Epithelial cell of esophagus (primary cell): ENCODE measurements at places on chromosomes 13 and 19.

- DNase-seq: peak; percentile 62
Measured at GRCh38 chr19:49331616-49332055, 3.6 kb upstream of the CD37 start.

DNA sequence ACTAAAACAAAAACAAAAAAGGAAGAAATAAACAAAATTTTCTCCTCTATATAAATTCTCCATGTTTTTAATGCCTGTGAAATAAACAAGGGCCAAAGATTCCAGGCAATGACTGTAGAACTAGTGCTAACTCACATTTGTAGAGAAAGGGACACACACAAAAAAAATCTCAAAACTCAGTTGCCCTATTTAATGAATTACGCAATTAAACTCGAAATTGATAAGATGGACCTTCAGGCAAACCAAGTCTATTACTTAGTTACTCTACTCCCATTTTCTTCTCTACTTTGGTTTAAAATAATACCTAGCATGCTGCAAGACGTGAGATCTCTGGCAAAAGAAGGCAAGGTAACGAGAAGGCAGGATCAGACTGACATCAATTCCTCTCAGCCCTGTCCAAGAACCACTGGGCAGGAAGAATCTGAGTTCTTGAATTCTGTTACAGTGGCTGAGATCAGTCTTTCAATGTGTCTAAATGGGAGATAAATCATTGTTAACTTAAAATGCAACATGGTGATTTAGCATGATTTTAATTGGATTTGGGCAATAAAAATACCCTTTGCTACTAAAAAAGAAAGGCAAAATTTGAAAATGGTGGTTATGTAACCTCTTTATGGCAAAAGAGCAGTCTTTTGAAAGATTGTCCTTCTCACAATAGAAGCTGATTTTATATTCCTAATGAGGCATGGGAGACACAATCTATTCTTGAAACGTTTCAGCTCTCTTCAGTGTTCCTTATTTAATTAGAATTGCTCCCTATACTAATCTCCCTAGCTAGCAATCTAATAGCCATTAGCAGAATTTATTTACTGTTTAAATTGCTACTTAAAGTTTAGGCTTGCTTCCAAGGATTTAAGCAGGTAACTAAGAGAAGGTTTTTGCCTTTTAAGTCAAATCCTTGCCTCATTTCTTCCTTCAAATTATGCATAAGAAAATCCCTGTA is 25.9 kb downstream of the SPRY2 start:
- no peak for DNase-seq

- DNase-seq: peak; percentile 45
Measured at GRCh38 chr13:46864941-46865340, 31.9 kb downstream of the HTR2A start.

- DNase-seq: no peak
Measured at GRCh38 chr13:46355901-46356590, 31.0 kb downstream of the RUBCNL start.

- DNase-seq: peak; percentile 41
Measured at GRCh38 chr19:801861-802497, 4.7 kb downstream of the PTBP1 start.

GRCh38 chr13:73610799-73611592 is 523.2 kb downstream of the KLF12 start:
- peak; percentile 90 for DNase-seq
